ENCODE measurements at places on chromosomes 11 and 22.

DNA sequence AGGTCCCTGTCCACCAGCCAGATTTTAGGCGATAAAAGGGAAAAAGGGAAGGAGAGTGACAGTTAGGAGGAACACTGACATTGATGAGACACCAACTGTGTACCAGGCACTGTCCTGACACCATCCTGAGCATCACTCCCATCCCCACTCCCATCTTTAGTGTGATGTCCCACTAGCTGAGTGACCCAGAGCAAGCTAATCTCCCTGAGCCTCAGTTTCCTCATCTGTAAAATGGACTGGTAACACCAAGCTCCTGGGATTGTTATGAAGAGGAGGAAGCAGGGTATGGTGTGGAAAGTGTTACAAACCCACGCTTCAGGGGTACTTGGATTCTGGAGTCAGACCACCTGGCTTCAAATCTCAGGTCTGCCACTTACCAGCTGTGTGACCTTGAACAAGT, 8.5 kb upstream of the P2RY6 start:
- DNase-seq, result no peak

- no peak for DNase-seq
Measured at GRCh38 chr11:46335890-46336562, 11.2 kb upstream of the DGKZ start.

DNA sequence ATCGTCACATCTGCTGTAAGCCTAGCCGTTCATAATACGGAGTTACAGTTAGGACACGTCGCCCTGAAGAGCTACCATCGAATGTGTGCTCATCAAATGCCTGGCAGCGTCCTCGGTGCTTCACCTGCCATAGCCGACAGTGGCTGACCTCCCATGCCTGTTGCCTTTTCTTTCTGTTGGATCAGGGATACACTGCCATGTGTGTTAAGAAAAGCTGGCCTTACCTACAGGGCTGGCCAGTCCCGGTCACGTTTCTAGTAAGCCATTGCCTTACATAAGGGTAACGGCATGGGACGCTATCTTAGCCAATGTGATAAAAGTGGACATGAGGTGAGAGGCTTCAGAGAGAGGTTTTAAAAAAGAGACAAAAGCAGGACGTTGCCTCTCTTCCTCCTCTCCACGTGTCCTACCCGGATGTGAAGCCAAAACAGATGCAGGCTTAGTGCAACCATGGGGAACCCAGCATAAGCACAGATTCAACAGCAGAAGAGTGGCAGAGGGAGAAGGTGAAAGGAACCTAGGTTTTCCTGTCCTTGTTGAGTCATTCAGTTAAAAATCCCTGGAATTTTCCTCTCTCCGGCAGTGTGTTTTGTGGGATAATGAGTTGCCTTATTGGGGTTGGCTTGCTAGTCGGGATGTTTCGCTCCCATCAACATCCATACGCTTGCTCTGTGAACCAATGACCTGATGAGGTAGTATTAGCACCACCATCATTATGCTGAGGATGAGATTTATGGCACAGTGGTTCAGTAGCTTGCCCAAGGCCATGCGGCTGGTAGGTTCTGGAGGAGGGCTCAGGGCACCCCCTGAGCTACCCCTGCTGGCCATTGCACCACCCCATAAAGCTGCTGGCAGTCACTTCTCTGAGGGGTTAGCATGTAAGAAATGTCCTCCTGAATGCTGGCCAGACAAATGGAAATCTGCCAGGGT, 67.4 kb upstream of the B3GAT1 start:
- DNase-seq, result no peak

- no peak for DNase-seq
Measured at GRCh38 chr11:75780888-75781287, 12.3 kb downstream of the DGAT2 start.

- no peak for DNase-seq
Measured at GRCh38 chr11:110235966-110236365, 60.4 kb downstream of the RDX start.

GRCh38 chr11:37124384-37124783, 526.3 kb upstream of the RAG2 start:
- DNase-seq, result no peak
